ENCODE measurements at places on chromosomes 6 and 20.

DNA sequence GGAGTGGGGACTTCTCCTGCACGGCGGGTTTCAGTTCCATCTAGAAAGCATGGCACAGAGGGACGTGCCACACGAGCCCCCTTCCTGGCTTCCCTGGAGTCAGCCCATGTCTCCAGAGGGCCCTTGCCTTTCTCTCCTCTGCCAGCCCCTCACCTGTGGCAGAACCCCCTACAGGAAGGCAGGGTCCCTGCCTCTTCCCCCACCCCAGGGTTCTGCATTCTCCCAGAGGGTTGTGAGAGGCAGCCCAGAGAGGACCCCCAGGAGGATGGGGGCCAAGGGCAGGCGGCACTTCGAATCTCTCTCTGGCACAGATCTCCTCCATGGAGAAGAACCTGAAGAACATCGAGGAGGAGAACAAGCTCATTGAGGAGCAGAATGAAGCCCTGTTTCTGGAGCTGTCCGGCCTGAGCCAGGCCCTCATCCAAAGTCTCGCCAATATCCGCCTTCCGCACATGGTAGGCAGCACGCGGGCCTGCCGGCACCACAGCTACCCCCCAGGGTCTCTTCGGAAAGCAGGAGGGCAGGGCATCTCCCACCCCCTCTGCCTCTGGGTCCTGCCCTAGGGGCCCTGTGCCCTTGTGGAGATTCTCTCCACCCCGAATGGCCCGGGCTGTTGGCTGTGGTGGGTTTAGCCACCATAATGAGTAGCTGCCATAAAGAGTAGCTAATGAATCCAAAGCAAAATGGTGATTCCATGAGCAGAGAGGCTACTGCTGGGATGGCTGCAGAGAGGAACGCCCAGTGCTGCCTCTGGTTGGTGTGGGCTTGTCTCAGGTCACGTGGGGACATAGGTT, 15.9 kb upstream of the PCMTD2 start:
- no peak for DNase-seq

GRCh38 chr6:34644716-34645115, 51.9 kb downstream of the ILRUN start:
- no peak for DNase-seq

DNA sequence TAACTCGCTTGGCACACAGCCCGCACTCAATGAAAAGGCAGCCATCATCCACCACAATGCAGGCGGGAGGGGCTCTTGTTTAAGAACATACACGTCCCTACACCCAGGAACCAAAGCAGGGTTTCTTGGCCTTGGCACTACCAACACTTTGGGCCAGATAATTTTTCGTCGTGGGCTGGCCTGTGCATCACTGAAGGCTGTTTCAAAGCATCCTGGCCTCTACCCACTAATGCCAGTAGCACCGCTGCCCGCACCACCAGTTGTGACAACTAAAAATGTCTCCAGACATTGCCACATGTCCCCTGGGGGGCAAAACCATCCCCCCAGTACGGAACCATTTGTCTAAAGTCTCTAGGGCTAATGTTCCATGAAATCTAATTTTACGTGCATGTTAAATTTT, 13.0 kb downstream of the UQCC2 start:
- DNase-seq: no peak

DNA sequence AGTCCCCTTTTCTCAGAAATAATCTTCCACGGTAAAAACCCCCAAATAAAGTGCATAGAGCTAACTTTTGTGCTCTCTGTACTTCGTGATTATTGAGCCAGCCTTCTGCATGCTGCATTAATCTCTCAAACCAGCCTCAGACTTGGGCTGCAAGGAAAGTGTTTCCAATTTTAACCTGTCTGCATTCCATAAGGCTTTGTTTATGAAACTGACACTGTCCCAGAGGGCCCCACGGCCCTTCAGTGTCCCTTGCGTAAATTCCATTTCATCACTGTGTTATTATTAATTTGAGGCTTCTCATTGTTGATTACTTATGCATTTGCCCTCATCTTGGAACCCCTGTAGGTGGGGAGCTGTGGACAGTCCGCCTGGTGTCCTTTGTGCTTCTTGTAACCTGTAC, 15.6 kb upstream of the SNRPB2 start:
- DNase-seq: no peak

DNA sequence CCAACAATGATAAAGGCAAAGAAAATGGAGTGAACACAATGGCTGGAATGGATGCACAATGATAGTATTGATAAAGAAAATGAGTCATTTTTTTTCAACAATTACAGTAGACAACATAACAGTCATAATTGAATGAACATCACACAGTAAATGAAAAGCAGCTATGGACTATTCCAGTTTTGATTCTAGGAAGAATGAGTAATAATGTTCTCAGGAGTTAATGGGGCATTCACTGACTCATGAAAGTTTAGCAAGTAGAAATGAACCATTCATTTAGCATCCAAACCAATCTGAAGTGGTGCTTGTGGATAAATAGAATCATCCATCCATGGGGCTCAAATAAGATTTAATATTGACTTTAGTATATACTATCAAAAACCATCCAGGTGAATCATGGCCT, 1029.5 kb upstream of the GJE1 start:
- DNase-seq: no peak

DNA sequence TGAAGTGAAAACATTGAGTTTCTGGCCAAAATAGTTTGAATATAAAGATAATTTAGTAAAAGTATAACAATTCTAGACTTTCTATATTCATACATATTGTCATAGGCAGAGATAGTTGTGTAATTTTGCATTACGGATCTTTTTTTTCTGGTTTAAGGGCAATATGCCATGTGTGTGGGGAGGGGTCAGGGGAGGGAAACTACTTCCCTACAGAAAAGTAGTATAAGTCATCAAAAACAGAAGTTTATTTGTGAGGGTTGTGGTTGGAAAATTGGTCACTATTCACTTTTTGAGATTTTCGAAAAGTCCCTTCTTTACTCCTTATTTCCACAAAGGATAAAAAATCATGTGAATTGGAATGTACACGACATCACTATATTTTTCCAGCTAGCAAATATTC, 288.2 kb upstream of the PREP start:
- no peak for DNase-seq

GRCh38 chr6:18207438-18207837, 52.2 kb downstream of the KDM1B start:
- no peak for DNase-seq

DNA sequence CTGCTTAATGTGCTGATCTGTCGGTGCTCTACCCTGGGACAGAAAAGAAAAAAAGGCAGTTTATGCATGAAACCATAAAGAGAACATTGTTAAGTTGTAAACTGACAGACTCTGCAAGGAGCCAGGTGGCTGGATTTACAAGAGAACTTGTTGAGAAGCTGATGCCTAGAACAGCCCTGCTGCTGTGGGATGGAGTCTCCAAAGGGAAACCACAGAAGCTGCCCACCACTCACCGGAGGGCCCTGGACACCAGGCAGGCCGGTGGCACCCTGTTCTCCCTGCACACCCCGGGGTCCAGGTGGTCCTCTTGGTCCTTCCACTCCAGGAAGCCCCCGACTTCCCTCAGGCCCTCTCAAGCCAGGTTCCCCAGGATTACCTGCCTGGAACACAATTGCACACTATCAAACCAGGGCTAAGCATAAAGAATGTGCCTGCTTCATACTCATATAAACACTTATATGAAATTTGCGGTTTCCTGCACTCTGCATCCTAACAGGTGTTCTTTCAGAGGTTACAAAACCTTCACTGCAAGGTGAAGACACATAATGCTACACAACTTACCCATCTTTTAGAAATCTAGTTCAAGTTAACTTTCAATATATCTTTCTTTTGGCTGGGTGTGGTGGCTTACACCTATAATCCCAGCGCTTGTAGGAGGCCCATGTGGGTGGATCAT, 68.2 kb downstream of the COL9A1 start:
- DNase-seq: no peak

GRCh38 chr6:37792457-37793033, 27.0 kb upstream of the ZFAND3 start:
- DNase-seq: no peak

DNA sequence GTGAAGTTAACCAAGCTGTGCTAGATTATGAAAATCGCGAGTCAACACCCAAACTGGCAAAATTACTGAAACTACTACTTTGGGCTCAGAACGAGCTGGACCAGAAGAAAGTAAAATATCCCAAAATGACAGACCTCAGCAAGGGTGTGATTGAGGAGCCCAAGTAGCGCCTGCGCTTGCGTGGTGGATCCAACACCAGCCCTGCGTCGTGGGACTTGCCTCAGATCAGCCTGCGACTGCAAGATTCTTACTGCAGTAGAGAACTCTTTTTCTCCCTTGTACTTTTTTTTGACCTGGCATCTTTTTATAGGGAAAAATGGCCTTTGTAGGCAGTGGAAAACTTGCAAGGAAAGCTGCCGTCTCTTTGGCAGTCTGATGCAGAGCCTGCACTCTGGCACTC, 6.8 kb downstream of the GID8 start:
- no peak for DNase-seq

GRCh38 chr6:170532867-170533488, 20.1 kb downstream of the PSMB1 start:
- no peak for DNase-seq

Measured in SW 1271 (cell line).